ENCODE measurements at places on chromosomes 6 and 20. TPM values are rescaled to one million over a fixed set of nuclear protein-coding genes. Genes with fewer than 3 reads are reported as not detected.

GMPR gene
- total RNA-seq: 6.6 TPM

ZNF334 gene
- total RNA-seq: 0.12 TPM

FAM83B gene
- not detected for total RNA-seq

DLK2 gene
- 3.0 TPM for total RNA-seq

ATAT1 gene
- 5.9 TPM for total RNA-seq

ASXL1 gene
- total RNA-seq: 49.2 TPM

XRN2 gene
- total RNA-seq: 139 TPM

APCDD1L gene
- 2.4 TPM for total RNA-seq

MCHR2 gene
- not detected for total RNA-seq

ABHD16B gene
- not detected for total RNA-seq

SLCO4A1 gene
- total RNA-seq: 34.8 TPM

KIAA1755 gene
- 0.57 TPM for total RNA-seq

LPA gene
- total RNA-seq: not detected

SPO11 gene
- not detected for total RNA-seq

LGSN gene
- not detected for total RNA-seq

DNA sequence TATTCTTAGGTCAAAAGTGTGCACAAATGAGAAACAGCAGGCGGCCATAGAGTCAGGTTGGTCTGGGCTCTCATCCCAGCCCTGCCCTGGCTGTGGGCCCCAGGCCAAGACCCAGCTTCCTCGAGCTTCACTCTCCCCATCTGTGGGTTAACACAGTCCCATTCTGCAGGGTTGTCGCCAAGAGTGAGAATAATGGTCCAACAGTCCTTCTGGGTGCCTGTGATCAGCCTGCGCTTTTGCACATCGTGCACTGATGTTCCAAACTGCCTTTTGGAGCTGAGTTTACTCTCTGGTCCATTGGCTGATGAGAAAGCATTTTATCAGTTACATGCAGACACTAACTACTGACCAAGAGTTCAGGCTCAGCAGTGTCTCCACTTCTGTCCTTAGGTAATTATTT lies 82.6 kb downstream of the INSM1 start:
- DNase-seq: peak; percentile 30

- no peak for DNase-seq
Observed at GRCh38 chr6:25057111-25057905, 121.5 kb upstream of the RIPOR2 start.

DNA sequence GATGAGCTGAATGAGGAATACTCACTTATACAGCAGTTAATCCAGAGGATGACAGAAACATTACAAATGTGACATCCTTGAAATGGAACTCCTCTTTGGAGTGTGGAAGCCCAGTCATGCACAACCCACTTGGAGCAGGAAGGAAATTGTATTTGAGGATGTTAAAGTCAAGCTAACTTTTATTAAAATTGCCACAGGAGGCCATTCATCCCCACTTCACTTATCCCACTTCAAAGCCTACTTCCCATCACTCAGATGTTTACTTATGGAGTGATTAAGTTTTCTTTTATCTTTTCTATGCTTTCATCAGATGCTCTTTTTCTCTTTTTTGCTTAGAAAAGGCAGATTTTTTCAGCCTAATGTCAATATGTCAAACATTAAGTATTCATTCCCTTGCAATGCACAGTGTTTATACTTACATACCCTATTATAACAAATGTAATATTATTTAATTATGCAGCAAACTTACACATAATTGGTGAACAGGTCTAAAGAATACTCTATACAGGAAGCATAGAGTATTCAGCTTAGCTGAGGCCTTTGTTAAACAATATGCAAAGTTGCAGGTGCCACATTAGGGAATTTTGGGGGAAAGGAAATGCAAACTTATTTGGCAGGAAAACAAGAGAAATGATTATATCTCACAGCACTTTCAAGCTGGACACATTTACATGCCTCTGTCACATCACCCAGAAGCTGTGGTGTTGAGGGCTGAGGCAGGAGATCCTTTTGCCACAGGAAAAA lies 148.9 kb downstream of the KHDC1L start:
- peak; percentile 19 for DNase-seq

GRCh38 chr6:76342611-76343160 lies 270.2 kb upstream of the IMPG1 start:
- no peak for DNase-seq

- DNase-seq: no peak
Observed at GRCh38 chr6:128483472-128484135, 36.8 kb downstream of the PTPRK start.

- peak; percentile 76 for DNase-seq
Observed at GRCh38 chr6:17971128-17972073, 16.0 kb downstream of the KIF13A start.

GRCh38 chr6:167112421-167112820 lies 10.5 kb upstream of the CCR6 start:
- no peak for DNase-seq

- no peak for DNase-seq
Observed at GRCh38 chr20:37415118-37416085, 69.5 kb downstream of the SRC start.

DNA sequence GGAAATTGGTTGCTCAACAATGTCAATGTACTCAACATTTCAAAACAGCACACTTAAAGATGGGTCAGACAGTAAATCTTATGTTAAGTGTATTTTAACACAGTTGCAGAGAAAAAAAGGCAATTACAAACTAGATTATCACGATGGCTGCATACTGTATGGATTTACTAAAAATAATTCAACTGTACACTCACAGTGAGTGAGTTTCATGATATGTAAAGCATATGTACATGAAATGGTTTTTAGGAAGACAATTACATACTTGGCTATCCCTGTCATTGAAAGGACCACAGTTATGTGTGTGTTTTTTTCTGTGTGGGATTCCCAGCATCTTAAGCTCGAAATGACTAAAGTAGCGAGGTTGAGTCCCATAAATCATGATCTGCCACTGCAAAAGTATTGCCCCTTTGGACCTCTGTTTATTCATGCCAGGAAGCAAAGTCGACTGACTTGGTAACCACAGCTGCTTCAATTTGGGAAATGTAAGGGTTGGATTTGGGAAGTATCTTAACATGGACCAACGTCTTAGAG lies 5.5 kb upstream of the SALL4 start:
- DNase-seq: peak; percentile 15

- no peak for DNase-seq
Observed at GRCh38 chr6:134394208-134394607, 76.3 kb upstream of the SGK1 start.

DNA sequence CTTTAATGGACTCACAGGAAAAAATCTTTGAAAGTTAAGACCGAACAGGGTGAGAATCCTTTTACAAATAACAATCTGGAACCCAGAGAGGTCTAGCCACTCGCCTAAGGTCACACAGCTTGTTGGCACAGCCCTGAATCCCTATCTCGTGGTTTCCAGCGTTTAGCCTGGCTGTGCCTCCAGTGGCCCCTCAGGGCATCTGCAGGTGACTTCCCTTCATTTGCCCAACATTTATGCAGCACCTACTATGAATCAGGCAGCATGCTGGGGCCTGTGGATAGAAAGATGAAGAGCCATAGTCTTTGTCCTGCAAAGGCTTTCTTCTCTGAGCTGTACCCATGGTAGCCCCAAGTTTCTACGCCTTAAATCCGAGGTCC lies 2.6 kb upstream of the NR2E1 start:
- no peak for DNase-seq

DNA sequence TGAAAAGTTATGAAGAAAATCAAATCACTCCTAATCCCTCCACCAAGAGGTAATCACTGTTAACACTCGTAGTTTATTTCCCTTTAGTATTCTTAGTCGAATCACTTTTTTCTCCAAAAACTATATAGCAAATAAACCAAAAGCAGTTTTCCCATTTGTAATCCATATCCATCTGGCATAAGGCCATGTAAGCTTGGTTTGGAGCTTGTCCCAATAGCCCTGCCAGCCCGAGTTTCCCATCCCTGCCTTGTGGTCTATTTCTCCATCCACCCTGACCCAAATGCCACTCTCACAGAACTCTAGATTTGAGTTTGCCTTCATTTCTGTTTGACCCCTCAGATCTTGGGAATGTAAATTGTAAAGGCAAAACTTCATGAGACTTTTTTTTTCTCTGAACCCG lies 71.8 kb upstream of the DSP start:
- DNase-seq: no peak

DNA sequence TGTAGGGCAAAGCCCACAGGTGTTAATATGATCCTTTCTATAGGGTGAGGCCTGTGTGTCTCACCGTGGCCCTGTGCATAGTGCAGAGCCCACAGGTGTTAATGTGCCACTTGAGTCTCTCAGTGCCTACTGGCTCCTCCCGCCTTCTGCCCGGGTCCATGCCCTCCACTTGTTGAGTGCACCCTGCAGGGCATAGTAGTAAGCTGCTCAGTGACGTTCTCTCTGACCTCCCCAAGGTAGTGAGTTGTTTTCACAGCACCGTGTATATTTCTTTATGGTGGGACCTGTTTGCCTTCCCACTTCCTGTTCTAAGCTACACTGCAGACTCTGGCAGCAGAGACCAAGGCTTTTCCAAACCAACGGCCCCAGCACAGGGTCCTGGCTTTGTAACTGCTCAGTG lies 64.5 kb upstream of the SLC22A1 start:
- no peak for DNase-seq

GRCh38 chr6:46935687-46936086 lies 13.9 kb upstream of the ADGRF5 start:
- DNase-seq: no peak

DNA sequence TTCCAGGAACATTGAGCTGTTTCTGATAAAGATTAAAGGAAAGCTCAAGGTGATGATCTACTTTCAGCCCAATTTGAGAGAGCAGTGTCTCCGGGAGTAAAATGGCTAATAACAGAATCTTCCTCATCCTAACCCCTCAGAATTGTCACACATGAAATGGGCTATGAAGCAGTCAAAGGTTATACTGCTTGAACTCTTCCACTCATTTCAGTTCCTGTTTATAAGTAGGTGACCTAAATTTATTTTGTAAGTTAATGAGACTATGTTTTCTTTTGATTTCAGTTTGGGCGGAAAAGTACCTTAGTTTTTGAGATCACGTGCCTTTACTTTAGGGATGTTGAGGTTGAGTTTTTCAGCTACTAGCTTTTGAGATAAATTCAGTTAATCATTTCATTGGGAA lies 47.2 kb downstream of the QKI start:
- no peak for DNase-seq

DNA sequence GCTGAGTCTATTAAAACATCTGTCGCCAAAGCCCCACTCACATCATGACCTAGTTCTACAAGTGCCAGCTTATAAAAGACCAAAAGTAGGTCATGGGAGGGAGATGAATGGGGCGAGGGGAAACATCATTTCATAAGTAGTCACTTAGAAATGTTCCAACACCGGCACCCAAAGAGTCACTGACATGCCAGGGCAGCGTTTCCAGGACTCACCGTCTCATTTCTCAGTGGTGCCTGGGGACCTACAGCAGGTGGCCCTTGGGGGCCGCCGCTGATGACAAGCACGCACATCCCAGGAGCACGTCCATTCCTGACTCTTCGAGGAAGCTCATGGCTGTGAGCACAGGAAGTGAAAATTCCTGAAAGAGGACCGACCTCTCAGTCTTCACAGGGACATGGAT lies 260.4 kb downstream of the CDH4 start:
- DNase-seq: no peak

- no peak for DNase-seq
Observed at GRCh38 chr20:37276494-37277252, 12.8 kb upstream of the MANBAL start.

- DNase-seq: peak; percentile 67
Observed at GRCh38 chr6:1482381-1483166, 93.2 kb downstream of the FOXF2 start.

GRCh38 chr20:41299899-41300298 lies 17.6 kb downstream of the ZHX3 start:
- DNase-seq: no peak

GRCh38 chr6:158761746-158762145 lies 57.4 kb downstream of the EZR start:
- no peak for DNase-seq

- DNase-seq: no peak
Observed at GRCh38 chr6:164916087-164916486, 393.3 kb downstream of the C6orf118 start.

GRCh38 chr20:48463916-48464315 lies 363.9 kb downstream of the PREX1 start:
- DNase-seq: peak; percentile 28

GRCh38 chr6:97423190-97423589 lies 140.2 kb upstream of the MMS22L start:
- no peak for DNase-seq

GRCh38 chr6:169164451-169164850 lies 89.2 kb downstream of the THBS2 start:
- DNase-seq: no peak

DNA sequence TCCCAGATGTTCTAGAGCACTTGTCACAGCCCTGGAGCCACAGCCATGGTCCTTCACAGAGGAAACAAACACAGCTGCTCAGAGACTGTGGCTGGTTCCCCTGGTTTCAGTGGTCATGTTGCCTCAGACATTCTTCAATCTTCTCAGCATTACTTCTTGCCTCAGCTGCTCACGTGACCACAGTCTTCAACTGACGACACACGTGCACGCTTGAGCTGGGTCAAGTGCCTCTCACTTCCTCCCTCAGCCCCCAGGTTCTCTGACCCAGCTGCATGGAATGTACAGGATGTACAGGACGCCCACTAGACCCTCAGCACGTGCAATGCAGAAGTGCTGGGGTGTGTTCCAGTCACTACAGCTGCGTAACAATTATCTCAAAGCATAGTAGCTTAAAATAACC lies 159.8 kb upstream of the GGTLC1 start:
- DNase-seq: no peak

GRCh38 chr6:130517444-130517931 lies 151.7 kb downstream of the TMEM200A start:
- peak; percentile 79 for DNase-seq

GRCh38 chr20:51569815-51570738 lies 27.6 kb upstream of the NFATC2 start:
- peak; percentile 44 for DNase-seq

DNA sequence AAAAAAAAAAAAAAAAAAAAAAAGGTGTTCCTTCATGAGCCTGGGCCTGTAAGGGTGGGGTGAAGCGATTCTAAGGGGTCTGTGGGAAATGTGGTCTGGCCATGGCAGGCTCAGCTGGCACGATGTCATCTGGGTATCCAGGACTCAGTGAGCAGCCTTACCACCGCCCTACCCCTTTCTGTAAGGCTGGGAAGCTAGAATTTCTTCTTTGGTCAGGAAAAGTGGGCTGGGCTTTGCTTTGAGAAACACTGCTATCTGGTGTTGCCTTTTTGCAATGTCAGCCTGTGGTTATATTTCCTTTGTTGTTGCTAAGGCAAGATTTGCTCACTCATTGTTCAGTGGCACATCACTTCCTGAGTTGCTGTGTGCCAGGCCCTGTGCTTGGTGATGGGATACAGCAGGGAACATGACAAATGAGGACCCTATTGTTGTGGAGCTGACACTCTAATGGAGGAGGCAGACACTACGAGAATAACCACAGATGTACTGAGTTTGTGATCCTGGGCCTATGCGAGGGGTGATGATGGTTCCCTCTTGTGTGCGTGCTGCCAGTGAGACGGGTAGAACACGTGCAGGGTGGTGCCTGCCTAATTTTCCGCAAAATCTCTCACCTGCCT lies 45.9 kb upstream of the ZNFX1 start:
- DNase-seq: peak; percentile 84

GRCh38 chr6:152680879-152681517 lies 16.7 kb upstream of the MYCT1 start:
- DNase-seq: no peak

Data from A172 (cell line).